GM23248 (cell line): ENCODE measurements at places on chromosomes 6 and 20. TPM values are rescaled to one million over a fixed set of nuclear protein-coding genes. Genes with fewer than 3 reads are reported as not detected.
A peak's percentile ranks its signal among the peaks of the same experiment; 100 is the strongest.

DNA sequence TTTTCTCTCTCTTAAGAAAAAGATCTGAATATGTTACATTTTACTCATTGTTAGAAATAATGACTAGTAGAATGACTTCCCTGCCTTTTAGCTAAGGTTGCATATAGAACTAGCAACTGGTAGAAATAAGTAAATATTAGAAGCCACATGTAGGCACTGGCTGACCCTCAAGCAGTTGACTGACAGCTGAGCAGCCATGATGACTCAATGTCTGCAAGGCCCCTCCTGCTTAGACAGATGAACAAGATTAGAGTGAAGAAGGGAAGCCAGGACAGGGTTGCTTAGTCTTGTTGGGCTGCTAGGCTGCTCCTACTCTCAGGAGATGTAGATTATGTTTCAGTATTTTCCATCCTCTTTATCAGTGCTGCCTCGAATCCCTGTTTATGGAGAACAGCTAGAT lies 6.5 kb downstream of the MEP1A start:
- H3K27ac ChIP-seq = no peak overlapping the region
- H3K36me3 ChIP-seq = no peaks in the 10 kb centered on the region
- no peaks in the 10 kb centered on the region for H3K4me1 ChIP-seq
- H3K27me3 ChIP-seq = no peaks in the 10 kb centered on the region; the same call in 1 of the 2 replicates
- no peak overlapping the region for H3K4me3 ChIP-seq
- DNase-seq = no peak

- no peaks in the 10 kb centered on the region for H3K36me3 ChIP-seq
- H3K27me3 ChIP-seq = no peaks in the 10 kb centered on the region
- peak; percentile 97 for DNase-seq
- H3K4me1 ChIP-seq = peaks cover 48% of the 10 kb centered on the region
- H3K27ac ChIP-seq = peak overlapping the region; percentile 65
Measured at GRCh38 chr6:44064089-44064947, 62.9 kb downstream of the MRPL14 start.

GRCh38 chr6:124887872-124888580 lies 74.2 kb upstream of the RNF217 start:
- H3K4me3 ChIP-seq = no peak overlapping the region
- H3K27ac ChIP-seq = no peak overlapping the region
- no peaks in the 10 kb centered on the region for H3K27me3 ChIP-seq
- H3K36me3 ChIP-seq = no peaks in the 10 kb centered on the region

- DNase-seq = peak; percentile 30
- H3K27ac ChIP-seq = no peak overlapping the region
Measured at GRCh38 chr20:38747495-38748096, 664 bp upstream of the ACTR5 start.

Gene QKI
- total RNA-seq = 106 and 145 TPM in 2 replicates

GRCh38 chr6:30160785-30161531 lies at the start of gene TRIM10:
Gene TRIM10, minus strand, starts transcription at chr6:30161211. Its CDS starts 353 bp downstream, at chr6:30160858.
- no peaks in the 10 kb centered on the region; the same call in 1 of the 2 replicates for H3K27me3 ChIP-seq
- no peak for DNase-seq
- H3K4me1 ChIP-seq = peaks cover 20% of the 10 kb centered on the region
- H3K36me3 ChIP-seq = no peaks in the 10 kb centered on the region

Gene SLC17A3
- total RNA-seq = not detected in 2 replicates

- peaks cover 11% of the 10 kb centered on the region; the same call in 1 of the 2 replicates for H3K27me3 ChIP-seq
- H3K4me3 ChIP-seq = no peak overlapping the region
Measured at GRCh38 chr6:34015586-34015985, 130.3 kb downstream of the GRM4 start.

GRCh38 chr6:152948150-152948768 lies 34.6 kb downstream of the FBXO5 start:
- peaks cover 14% of the 10 kb centered on the region for H3K4me1 ChIP-seq
- DNase-seq = peak; percentile 68
- no peaks in the 10 kb centered on the region for H3K27me3 ChIP-seq
